ENCODE measurements at places on chromosomes 3 and 15.

GRCh38 chr3:66761093-66761780 is 236.9 kb upstream of the KBTBD8 start:
- DNase-seq: no peak

GRCh38 chr3:3127432-3128010 is 781 bp downstream of the TRNT1 start:
- DNase-seq: no peak

DNA sequence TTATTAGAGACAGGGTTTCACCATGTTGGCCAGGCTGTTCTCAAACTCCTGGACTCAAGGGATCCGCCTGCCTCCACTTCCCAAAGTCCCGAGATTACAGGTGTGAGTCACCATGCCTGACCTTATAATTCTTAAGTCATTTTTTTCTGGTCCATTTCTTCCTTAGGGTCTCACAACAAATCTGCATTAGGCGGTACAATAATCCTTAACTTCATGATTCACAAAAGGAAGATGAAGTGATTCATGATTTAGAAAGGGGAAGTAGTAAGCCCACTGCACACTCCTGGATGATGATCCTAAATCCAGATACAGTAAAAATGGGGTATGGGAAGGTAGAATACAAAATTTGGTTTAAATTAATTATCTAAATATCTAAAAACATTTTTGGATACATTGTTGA is 45.0 kb upstream of the TKT start:
- DNase-seq: no peak

GRCh38 chr3:129605922-129606635 is 397 bp downstream of the PLXND1 start:
- DNase-seq: no peak

DNA sequence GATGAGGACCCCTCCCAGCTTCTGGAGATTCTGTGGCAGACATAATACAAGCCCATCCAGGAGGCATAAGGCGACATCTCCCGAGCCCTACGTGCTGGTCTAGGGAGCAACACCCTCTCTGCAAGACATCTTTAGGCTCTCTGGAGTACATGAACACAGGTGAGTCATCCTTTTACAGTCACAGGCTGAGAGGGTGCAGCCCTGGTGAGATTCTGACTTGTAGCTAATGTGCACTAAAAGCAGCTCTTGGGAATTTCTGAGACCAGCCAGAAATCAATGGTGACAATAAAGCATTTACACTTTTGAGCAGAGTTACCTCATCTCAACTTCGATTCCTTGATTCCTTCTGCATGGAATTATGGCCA is 131.1 kb downstream of the XXYLT1 start:
- no peak for DNase-seq

GRCh38 chr3:184561913-184562877 is 610 bp downstream of the EPHB3 start:
- no peak for DNase-seq

DNA sequence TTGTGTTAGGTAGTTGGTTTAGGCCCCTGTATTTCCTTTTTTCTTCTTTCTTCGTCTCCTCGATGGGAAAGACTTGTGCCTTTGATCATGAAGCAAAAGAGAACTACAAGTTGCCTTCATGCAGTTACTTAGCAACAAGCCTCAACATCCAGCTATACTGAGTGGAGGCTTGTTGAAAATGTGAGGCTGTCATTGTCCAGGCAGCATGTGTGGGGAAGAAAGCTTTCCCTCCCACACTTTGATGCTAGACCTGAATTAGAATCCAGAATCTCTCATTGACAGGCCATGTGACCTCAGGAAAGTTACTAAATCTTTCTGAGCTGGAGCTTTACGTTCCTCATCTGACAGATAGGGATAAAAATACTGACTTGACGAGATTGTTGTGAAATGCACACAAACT is 23.7 kb downstream of the IFT122 start:
- no peak for DNase-seq

DNA sequence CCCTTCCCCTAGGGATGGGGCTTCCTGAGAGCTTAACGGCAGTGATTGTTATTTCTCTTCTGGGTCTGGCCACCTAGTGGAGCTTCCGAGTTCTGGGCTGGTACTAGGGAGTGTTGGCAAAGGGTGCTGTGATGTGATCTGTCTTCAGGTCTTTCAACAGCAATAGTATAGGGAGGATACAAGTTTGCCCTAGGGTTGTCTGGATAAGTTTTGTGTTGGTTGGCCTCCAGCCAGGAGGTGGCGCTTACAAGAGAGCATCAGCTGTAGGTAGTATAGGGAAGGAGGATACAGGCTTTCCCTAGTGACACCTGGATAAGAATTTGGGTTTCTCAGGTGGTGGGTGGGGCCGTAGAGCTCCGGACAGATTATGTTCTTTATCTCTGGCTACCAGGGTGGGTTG is 19.2 kb upstream of the CPOX start:
- DNase-seq: no peak
